ENCODE measurements at places on chromosomes 7 and 10. TPM values are rescaled to one million over a fixed set of nuclear protein-coding genes. Genes with fewer than 3 reads are reported as not detected.

EXOC6 gene
- total RNA-seq: 21.7 TPM

SPACDR gene
- 0.67 TPM for total RNA-seq

FAM20C gene
- total RNA-seq: 32.9 TPM

ZNF722 gene
- not detected for total RNA-seq

ACSM6 gene
- not detected for total RNA-seq
